ENCODE measurements at places on chromosomes 5 and 9.
A peak's percentile ranks its signal among the peaks of the same experiment; 100 is the strongest.

- no peak for DNase-seq
Measured at GRCh38 chr9:126151686-126152134, 174.9 kb upstream of the MVB12B start.

- peak; percentile 91 for DNase-seq
Measured at GRCh38 chr5:132410451-132411303, 41.2 kb downstream of the SLC22A5 start.

- peak; percentile 24 for DNase-seq
Measured at GRCh38 chr5:10695055-10695649, 65.9 kb downstream of the DAP start.

GRCh38 chr5:139765409-139766217 lies 30.0 kb upstream of the PSD2 start:
- peak; percentile 88 for DNase-seq

DNA sequence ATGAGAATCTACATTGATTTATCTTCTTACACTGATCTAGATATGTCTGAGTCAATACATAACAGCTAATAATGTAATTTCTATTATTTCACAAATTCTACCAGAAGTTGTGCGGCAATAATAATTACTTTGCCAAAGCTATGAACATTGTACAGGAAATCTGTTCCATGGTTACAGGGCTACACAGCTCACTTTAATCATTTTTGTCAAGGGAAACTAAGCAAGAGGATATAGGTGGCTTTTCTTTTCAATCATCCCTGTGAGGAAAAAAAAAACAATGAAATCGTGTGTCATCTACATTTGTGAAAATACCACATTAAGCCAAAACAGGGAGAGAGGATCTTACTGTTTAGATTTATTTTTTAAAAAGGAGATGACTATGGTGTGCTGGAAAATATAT lies 717.4 kb downstream of the NR2F1-AS1 start:
- DNase-seq, result no peak

GRCh38 chr5:176474476-176474875 lies 26.3 kb downstream of the FAF2 start:
- no peak for DNase-seq

DNA sequence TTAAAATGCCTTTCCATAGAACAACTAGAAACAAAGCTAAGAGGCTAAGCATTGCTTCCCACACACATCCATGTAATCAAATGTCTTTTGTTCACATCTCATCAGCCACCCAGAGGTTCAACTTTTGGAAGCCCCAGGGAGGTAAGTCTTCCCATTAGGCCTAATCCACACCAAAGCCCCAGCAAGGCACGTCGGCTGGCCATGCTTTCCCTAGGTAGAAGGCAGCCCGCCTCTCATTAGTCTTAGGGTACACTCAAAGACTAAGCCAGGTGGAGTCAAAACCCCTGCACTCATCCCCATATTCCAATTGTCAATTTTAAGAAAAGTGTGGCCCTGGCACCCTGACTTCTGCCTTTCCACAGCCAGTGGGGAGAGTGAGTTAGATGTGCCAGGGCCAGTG lies 87.9 kb downstream of the ATPSCKMT start:
- no peak for DNase-seq

- no peak for DNase-seq
Measured at GRCh38 chr9:134960701-134961181, 43.0 kb upstream of the FCN1 start.

- no peak for DNase-seq
Measured at GRCh38 chr5:170519549-170519948, 15.7 kb downstream of the KCNIP1 start.

DNA sequence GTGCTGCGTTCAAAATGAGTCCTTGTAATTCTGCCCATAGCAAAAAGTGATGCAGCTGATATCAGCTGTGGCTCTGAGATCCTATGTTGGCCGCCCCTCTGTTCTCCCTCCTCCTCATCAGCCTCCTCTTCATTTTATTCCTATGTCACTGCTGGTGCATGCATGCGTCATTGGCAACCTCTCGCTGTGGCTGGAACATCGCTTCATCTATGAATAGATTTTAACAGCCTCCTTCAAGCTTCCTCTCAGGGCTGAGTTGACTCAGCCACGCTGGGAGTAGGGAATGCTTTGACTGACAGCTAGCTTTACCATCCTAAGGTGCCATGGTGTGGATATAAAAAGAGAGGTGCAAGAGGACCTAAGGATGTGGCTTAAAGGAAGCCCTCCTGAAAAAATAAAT lies 303.5 kb downstream of the PLK2 start:
- no peak for DNase-seq

DNA sequence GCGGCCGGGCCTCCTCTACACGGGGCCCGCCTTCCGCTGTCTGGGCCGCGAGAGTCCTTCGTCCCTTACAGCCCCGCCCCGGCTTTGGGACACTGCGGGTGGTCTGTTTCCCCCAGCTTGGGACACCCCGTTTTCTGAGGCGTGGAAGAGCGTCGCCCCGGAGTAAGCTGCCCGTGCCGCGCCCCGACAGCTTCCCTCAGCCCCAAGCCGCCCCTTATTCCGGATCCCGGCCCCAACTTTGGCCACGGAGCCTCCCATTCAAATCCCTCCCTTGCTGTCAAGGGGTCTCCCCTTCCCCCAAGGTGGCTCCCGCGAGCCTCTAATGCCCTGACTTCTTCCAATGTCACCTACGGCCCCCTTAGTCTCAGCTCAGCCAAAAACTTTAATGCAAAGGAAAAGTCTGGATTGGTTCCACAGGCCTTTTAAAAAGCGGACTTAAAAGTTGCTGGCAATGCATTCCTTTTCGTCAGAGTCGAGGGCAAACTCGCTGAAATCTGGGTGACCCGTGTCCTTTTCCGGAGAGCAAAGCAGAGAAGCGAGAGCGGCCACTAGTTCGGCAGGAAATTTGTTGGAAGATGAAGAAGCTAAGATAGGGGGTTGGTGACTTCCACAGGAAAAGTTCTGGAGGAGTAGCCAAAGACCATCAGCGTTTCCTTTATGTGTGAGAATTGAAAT lies 19.8 kb downstream of the EXOSC2 start:
- peak; percentile 31 for DNase-seq

DNA sequence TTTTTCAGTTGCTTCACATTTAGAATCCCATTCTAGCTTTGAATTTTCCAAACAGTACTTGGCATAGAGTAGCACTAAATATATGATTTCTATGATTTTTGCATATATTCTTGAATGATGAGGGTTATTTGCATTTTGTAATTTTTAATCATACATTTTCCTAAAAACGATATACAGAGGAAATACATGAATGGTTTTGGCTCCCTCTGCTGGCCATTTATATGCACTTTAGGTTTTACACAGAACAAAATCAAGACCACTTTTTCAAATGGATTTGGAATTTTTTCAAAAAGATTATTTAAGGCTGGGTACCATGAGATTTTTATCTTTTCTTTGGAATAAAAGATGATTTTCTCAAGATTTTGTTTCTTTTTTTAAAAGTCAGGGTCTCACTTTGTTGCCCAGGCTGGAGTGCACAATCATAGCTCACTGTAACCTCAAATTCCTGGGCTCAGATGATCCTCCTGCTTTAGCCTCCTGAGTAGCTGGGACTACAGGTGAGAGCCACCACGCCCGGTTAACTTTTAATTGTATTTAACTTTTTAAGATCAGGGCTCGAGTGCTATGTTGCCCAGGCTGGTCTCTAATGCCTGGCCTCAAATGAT lies 16.7 kb upstream of the COMMD10 start:
- peak; percentile 34 for DNase-seq

- no peak for DNase-seq
Measured at GRCh38 chr9:129484352-129485000, 136.4 kb downstream of the C9orf50 start.

DNA sequence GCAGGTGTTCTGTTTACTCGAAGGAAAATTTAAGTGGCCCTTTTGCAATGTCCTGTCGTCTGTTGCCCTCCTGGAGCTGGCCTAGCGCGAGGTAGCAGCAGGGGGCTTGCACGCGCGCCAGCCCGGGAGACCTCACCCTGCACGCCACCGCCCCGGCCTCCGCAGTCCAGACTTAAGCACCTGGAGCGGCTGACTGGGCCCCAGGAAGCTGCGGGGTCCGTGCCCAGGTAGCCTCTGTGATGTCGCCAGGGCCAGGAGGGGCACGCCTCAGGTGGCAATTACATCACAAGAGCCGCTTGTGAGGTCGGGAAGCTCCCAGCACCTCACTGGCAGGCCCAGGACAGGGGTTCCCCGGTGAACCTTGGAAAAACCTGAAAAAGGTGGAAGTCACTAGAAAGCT lies at the start of gene SAXO1:
Gene SAXO1, minus strand, starts transcription at position 195 of the 400 bp plus-strand sequence. CDS start 301 bp downstream, outside the sequence.
- DNase-seq, result no peak

- DNase-seq, result no peak
Measured at GRCh38 chr5:118919016-118919415, 69.3 kb downstream of the DTWD2 start.

DNA sequence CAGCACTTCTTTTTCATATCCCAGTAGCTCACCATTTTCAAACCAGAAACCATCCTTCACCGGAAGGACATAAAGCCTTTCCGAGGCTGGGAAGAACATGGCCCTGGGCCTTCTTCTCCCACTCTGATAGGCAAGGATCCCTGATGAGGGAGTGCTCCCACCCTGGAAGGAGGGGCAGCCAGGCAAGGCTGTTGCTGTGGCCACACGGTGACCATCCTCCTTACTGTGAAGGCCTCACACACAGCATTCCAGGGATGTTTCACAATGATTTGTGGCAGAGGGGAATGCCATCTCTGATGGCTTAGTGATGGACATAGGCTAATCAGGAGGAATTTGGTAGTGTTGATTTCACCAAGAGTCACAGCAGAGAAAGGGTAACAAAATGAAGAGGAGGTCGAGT lies 130.7 kb downstream of the ADAMTS12 start:
- no peak for DNase-seq

- no peak for DNase-seq
Measured at GRCh38 chr9:71693607-71694006, 74.7 kb downstream of the CEMIP2 start.

DNA sequence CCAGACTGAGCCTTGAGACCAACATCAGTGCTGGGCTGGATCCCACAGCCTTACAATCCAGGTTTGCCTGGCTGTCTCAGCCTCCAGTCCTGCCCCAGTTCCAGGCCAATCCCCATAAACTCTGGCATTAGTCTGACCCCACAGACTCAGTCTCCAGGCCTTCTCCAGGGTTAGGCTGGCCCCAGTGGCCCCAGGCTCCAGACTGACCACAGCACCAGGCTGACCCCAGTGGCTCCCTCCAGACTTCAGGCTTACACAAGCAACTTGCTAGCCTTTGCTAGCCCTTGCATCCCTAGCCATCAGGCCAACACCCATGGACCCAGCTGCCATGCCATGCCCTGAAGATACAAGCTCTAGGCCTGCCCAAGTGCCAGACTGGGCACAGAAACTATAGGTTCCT lies 1326.0 kb upstream of the C9orf72 start:
- no peak for DNase-seq

- no peak for DNase-seq
Measured at GRCh38 chr9:18632632-18633403, 158.9 kb downstream of the ADAMTSL1 start.

GRCh38 chr5:102049517-102049916 lies 246.6 kb downstream of the SLCO4C1 start:
- no peak for DNase-seq

DNA sequence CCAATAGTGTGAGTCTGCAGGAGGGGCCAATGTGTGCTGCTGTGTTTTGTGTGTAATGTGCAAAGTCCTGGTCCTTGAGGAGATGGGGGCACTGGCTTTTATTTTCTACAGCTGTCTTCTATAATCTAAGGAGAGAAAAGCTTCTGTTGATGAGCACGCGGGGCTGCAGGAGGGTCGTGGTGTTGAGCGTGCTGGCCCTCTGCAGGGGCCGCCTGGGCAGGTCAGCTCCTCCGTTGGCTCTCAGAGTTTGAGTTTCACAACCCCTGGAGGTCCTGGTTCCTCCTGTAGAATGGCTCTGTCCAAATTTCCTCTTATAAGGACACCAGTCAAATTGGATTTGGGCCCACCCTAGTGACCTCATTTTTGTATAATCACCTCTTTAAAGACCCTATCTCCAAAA lies 12.6 kb downstream of the OR2V1 start:
- DNase-seq, result no peak

DNA sequence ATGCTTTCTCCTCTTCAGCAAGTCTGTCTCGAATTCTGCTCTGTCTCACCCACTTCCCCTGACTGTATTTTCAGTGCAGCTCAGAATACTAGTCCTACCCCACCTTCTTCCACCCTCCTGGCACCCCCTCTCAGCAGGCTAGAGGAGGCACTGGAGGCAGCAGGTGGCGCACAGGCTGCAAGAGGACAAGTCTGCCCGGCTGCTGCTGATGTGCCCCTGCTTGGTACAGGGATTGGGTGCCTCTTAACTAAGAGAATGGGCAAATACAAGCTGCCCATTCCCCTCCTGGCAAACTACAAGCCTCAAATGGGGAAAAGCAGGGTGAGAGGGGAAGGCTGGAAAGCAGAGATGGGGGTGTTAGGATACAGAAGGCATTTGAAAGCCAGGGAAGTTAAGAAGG lies 5.1 kb downstream of the TLN1 start:
- peak; percentile 26 for DNase-seq

DNA sequence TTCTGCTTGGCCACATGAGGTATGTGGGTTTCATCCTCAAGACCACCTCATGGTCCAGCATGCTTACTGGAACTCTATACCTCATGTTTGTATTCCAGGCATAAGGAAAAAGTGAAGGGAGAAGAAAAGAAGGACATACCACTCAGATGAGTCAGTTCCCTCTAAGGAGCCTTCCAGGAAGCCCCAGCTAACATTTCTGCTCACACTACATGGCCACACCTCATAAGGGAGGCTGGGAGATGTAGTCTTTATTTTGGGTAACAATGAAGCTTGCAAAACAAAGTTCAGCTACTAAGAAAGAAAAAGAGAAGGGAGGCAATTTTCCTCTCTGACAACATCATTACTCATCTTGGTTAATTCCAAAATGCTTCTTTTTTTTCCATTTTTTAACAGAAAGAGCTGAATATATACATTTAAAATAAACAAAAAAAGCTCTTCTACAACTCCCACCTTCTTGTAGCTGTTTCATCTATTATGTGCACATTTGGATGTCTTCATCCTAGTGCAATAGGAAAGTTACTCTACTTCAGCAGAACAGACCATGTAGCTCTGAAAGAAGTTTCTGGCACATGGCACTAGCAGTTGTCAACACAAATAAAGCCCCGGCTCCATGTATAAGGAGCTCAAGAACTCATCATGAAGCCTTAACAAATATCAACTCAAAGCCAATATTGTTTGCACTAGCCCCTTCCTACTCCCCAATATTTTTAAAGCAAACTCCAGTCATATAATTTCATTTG lies 123.6 kb upstream of the CCDC112 start:
- no peak for DNase-seq

DNA sequence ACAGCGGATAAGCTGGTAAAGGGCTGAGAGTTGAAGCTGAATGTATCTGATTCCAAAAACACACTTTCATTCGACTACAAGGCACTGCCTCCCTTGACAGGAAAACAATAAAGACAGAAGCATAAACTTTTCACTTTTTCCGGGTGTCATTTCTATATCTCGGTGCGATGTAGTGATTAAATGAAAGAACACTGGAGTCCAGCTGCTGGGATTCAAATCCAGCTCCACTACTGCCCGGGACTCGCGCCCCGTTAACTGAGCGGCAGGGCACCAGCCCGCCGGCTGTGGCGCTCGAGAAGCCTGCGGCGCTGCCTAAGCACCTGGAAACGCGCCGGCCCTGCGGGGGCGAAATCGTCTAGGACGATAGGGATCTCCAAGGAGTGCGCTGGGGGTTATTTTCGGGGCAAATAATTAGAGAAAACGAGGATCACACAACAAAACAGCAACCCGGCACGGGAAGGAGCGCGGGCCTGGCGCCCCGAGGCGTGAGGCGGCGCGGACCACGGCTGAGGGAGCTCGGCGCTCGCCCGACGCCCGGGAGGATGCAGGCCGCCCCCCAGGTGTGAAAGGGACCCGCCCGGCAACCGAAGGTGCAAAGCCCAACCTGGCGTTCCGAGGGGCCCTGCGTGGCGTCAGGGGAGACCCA lies 837 bp downstream of the UIMC1 start:
- DNase-seq, result peak; percentile 81

Data from stimulated activated CD4-positive, alpha-beta T cell treated with anti-CD3 and anti-CD28 coated beads, Interleukin-15, amount 100 ng/mL, for 24 hours (primary cell).